ENCODE measurements at places on chromosomes 5 and 9.

- peak; percentile 44 for DNase-seq
Measured at GRCh38 chr9:18362901-18363685, 110.9 kb upstream of the ADAMTSL1 start.

GRCh38 chr5:75389430-75389829 lies 52.4 kb downstream of the HMGCR start:
- no peak for DNase-seq

GRCh38 chr9:79080536-79080935 lies 491.2 kb upstream of the TLE4 start:
- DNase-seq: no peak

DNA sequence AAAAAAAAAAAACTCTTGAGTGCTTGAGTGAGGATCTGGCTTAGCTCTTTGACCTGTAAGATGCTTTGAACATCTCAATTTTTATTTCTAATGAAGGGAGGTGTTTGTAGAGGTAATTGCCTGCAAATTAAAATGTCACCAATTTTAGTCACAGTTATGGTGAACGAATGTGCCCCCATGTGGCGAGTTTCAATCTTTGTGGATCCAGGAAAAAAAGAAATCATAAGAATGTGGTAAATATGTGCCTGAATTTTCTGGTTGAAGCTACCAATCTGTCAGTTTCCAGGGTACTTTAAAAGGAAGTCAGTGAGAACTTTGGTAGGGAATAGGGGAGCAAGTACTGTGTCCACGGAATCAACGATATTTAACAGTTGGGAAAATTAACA lies 1772.4 kb upstream of the CDH9 start:
- no peak for DNase-seq

DNA sequence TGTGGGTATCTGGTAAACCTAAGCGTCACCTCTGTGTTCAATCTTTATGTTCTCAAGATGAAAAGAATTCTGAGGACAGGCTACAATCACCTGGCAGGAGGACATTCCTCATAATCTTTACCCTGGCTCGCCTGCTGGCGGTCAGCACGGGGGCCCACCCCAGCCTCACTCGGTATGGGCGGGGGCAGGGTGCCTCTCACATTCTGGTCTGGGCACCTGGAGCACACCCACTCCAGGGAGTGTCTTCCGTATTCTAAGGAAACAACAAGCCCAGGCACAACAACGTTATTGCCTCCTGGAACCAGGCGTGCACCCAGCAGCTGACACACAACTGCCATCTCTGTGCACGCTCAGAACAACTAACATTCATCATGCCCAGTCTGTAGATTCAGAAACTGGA lies 179.8 kb downstream of the ROR2 start:
- DNase-seq: no peak

DNA sequence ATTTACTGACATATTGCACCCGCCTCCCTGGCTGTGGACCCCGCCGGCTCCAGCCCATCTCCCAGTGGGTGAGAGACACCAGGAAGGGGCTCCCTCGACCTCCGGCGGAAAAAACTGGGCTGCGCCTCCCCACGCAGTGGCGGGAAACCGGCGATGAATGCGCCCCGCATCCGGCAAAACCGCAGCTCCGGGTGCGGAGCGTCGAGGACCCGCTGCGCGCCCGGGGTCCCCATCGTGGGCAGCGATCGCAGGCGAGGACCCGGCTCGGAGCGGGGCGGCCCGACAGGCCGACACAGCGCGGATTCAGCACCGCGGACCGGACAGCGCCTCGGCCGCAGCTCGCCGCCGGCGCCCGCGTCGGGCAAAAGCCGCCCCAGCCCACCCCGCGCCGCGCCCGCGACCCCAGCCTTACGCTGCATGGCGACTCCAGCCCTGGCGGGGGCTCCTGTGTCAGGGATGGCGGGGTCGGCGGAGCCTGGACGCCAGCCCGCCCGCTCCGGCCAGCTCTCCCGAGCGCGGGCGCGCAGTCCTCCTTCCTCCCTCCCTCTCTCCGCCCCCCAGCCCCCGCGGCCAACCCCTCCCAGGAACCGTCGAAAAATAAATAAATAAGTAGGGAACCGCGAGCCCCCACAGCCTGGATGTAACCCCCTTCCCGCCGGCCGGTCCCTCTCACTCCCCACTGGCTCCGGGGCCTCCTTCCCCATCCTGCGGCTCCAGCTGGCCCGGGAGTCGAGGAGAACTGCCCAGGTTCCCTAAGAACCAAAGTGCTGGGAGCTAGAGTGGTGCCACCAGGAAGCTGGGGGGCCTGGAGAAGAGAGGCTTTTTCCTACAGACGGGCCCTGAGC lies 3.1 kb downstream of the LHX3 start:
- DNase-seq: no peak

GRCh38 chr5:168987543-168988300 lies 313.2 kb downstream of the SLIT3 start:
- DNase-seq: peak; percentile 23

- DNase-seq: no peak
Measured at GRCh38 chr5:86526811-86527348, 90.9 kb upstream of the COX7C start.

DNA sequence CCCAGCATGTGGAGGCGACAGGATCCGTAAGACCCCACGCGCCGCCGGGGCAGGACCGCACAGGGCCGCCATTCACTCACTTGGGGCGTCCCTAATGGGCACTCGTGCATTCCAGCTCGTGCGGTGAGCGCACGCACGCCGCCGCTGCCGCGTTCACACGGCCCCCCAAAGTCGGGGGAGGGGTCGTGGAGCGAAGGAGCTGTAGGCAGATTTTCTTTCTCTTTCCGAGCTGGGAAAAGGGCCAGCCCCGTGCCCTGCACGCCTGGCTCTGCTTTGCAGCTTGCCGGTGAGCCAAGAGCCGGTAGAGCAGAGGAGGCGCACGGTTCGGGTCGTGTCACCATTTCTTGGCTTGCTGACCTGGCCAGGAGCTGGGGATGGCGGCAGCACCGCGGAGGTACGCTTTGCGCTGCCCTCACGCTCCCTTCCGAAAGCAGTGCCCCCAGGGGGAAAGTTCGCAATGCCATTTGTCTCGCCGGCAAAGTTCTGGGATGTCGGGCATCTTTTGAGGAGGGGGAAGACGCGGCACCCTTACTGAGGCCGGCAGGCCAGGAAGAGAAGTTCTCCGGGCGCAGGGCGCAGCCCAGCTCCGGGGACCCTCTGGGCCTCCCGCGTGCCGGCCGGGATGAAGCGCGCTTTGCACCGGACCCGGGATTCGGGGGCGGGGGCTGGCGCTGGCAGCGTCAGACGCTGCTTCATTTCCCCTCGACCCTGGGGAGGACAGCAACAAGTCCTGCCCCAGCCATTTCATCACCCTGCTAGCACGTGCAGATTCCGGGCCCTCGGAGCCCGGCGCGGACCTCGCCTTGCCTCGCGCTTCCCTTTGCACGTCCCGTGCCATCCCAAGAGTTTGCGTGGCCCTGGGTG lies 898 bp downstream of the STC2 start:
- no peak for DNase-seq

GRCh38 chr9:33081128-33081851 lies 4.8 kb upstream of the SMU1 start:
- DNase-seq: peak; percentile 89

- DNase-seq: no peak
Measured at GRCh38 chr5:160567031-160567705, 145.5 kb downstream of the PTTG1 start.
